ENCODE measurements at places on chromosomes 2 and 18. TPM values are rescaled to one million over a fixed set of nuclear protein-coding genes. Genes with fewer than 3 reads are reported as not detected.

Gene PER2
- 5.5 TPM for total RNA-seq

Gene DLGAP1
- total RNA-seq: 1.8 TPM

GRCh38 chr2:19480673-19481072, 122.2 kb upstream of the OSR1 start:
- H3K27me3 ChIP-seq: no peaks in the 10 kb centered on the region
- no peaks in the 10 kb centered on the region for H3K4me1 ChIP-seq
- DNase-seq: no peak
- no peak overlapping the region for H3K27ac ChIP-seq

DNA sequence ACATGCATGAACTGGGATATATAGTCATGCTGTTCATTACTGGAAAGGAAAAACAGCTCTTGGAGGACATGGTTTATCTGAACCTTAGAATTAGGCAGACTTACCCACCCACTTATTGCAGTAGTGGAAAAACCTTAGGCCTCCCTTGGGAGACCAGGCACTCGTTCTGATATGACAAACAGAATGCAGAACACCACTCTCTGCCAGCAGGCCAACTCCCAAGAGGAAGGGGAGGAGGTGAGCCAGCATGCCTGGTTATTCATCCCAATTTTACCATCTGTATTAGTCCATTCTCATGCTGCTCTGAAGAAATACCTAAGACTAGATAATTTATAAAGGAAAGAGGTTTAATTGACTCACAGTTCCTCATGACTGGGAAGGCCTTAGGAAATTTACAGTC, 17.5 kb downstream of the C18orf63 start:
- no peak for DNase-seq
- H3K27ac ChIP-seq: no peak overlapping the region
- H3K27me3 ChIP-seq: no peaks in the 10 kb centered on the region
- H3K4me3 ChIP-seq: no peak overlapping the region

Gene LYG2
- total RNA-seq: 1.7 TPM

Gene FAM168B
- total RNA-seq: 72.0 TPM

Gene M1AP
- total RNA-seq: 0.74 TPM

GRCh38 chr2:161238265-161238559, 70.0 kb upstream of the PSMD14 start:
- peaks cover 14% of the 10 kb centered on the region for H3K27me3 ChIP-seq
- peaks cover 15% of the 10 kb centered on the region for H3K4me1 ChIP-seq
- peak overlapping the region; percentile 93 for H3K4me3 ChIP-seq
- H3K36me3 ChIP-seq: no peaks in the 10 kb centered on the region
- H3K27ac ChIP-seq: no peak overlapping the region
- DNase-seq: no peak

Gene ASXL3
- 7.2 TPM for total RNA-seq

Gene PLA2R1
- 1.1 TPM for total RNA-seq

Gene RAPGEF4
- total RNA-seq: 7.5 TPM

Gene LIMS2
- 3.8 TPM for total RNA-seq

Gene QPCT
- 50.6 TPM for total RNA-seq

- no peak for DNase-seq
- H3K4me3 ChIP-seq: no peak overlapping the region
- H3K36me3 ChIP-seq: peaks cover 4% of the 10 kb centered on the region
- peaks cover 2% of the 10 kb centered on the region for H3K4me1 ChIP-seq
- H3K27me3 ChIP-seq: peaks cover 1% of the 10 kb centered on the region
These were observed 126.7 kb downstream of the DPP10 start for GRCh38 chr2:114569166-114569565.

Gene GAD1
- total RNA-seq: 129 TPM

- DNase-seq: no peak
- H3K4me1 ChIP-seq: no peaks in the 10 kb centered on the region
- H3K27me3 ChIP-seq: peaks cover 3% of the 10 kb centered on the region
- no peak overlapping the region for H3K27ac ChIP-seq
- H3K4me3 ChIP-seq: no peak overlapping the region
- peaks cover 4% of the 10 kb centered on the region for H3K36me3 ChIP-seq
These were observed 189.9 kb upstream of the SH3BP4 start for GRCh38 chr2:234761910-234762309.

Gene MYOM1
- 0.49 TPM for total RNA-seq

- DNase-seq: no peak
- H3K4me3 ChIP-seq: no peak overlapping the region
- H3K36me3 ChIP-seq: no peaks in the 10 kb centered on the region
These were observed 82.5 kb downstream of the OSBPL1A start for GRCh38 chr18:24315170-24315569.

DNA sequence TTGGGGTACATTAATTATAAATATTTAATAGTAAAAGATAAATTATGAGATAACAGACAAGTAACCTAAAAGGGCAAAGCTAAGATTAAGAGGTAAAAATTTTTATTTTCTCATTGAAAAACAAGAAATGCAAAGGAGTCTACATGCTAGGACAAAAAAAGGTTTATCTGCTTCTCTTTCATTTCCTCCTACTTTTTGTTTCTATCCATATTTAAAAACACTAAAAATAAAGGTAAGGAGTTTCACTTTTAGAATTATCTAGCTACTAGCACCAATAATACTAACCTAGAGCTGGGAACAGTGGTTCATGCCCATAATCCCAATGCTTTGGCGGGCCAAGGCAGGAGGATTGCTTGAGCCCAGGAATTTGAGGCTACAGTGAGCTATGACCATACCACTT, 1551.7 kb upstream of the SLC39A10 start:
- H3K36me3 ChIP-seq: no peaks in the 10 kb centered on the region
- H3K4me1 ChIP-seq: no peaks in the 10 kb centered on the region
- H3K4me3 ChIP-seq: no peak overlapping the region
- no peak for DNase-seq

DNA sequence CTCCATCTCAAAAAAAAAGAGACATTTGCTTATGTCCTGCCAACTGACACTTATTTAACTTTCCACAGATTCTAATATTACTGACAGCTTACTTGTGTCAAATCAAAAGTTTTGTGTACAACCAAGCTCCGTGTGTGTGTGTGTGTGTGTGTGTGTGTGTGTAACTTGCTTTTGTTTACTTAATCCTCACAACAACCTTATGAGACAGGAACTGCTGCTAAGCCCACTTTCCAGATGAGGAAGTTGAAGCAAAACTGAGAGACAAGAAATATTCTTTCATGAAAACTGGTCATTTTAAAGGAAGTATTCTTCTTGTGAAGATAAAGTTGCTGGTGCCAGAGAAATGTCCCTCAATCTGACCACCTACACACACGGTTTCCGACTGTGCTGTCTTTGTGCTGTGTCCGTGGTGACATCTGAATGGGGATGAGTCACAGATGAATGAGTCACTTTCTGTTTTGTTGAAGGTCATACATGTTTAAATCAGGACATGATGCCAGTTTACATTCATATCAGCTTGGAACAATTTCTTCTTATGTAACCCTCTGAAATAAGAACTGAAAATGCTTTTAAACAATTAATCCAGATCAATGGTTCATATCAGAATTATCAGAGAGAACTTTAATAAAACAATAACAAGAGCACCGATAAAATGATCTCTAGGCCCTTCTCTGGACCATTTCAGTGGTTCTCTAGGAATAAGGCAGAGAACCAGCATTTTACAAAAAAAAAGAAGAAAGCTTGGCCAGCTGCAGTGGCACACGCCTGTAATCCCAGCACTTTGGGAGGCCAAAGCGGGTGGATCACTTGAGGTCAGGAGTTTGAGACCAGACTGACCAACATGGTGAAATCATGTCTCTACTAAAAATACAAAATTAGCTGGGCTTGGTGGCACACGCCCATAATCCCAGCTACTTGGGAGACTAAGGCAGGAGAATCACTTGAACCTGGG, 95.5 kb downstream of the THNSL2 start:
- H3K36me3 ChIP-seq: no peaks in the 10 kb centered on the region
- no peak for DNase-seq
- no peaks in the 10 kb centered on the region for H3K4me1 ChIP-seq
- H3K27ac ChIP-seq: no peak overlapping the region
- H3K27me3 ChIP-seq: peaks cover 2% of the 10 kb centered on the region

- peak overlapping the region; percentile 97 for H3K27ac ChIP-seq
- peaks cover 4% of the 10 kb centered on the region for H3K27me3 ChIP-seq
- no peaks in the 10 kb centered on the region for H3K36me3 ChIP-seq
- DNase-seq: no peak
- no peak overlapping the region for H3K4me3 ChIP-seq
- H3K4me1 ChIP-seq: peaks cover 73% of the 10 kb centered on the region
These were observed 211.6 kb upstream of the SP5 start for GRCh38 chr2:170503563-170503962.

GRCh38 chr2:58109481-58109880, 62.9 kb downstream of the VRK2 start:
- no peaks in the 10 kb centered on the region for H3K27me3 ChIP-seq
- H3K4me3 ChIP-seq: no peak overlapping the region
- H3K36me3 ChIP-seq: no peaks in the 10 kb centered on the region
- H3K27ac ChIP-seq: no peak overlapping the region
- H3K4me1 ChIP-seq: peaks cover 12% of the 10 kb centered on the region

Gene CEP76
- 9.3 TPM for total RNA-seq

DNA sequence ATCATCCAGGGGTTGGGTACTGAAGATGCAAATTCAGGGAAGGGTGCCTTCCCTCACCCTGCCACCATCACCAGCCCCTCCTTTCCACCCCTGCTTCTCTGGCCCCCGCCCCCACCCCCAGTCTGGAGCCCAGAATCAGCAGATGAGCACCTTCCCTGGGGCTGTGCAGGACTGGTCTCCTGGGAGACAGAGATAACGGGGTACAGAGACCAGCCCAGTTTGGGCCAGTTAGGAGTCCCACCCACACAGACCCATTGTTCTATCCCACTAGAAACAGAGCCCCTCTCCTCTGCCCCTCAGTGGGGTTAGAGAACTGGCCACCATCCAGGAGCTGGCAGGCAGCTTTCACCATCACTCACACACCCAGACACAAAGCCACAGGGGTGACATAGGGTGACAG, 4.5 kb upstream of the CRYBA2 start:
- no peaks in the 10 kb centered on the region for H3K4me1 ChIP-seq
- no peaks in the 10 kb centered on the region for H3K36me3 ChIP-seq

Gene NYAP2
- not detected for total RNA-seq

Gene HES6
- 5.0 TPM for total RNA-seq

GRCh38 chr18:75057169-75057960, 151.6 kb downstream of the PTGR3 start:
- peaks cover 23% of the 10 kb centered on the region for H3K4me1 ChIP-seq
- H3K36me3 ChIP-seq: no peaks in the 10 kb centered on the region
- H3K4me3 ChIP-seq: no peak overlapping the region

- no peak overlapping the region for H3K4me3 ChIP-seq
- no peaks in the 10 kb centered on the region for H3K36me3 ChIP-seq
- no peak for DNase-seq
- H3K27ac ChIP-seq: no peak overlapping the region
- H3K4me1 ChIP-seq: no peaks in the 10 kb centered on the region
- H3K27me3 ChIP-seq: peaks cover 1% of the 10 kb centered on the region
These were observed 539.6 kb downstream of the PID1 start for GRCh38 chr2:228731517-228731916.

GRCh38 chr2:3256157-3256556, 121.5 kb downstream of the EIPR1 start:
- peaks cover 21% of the 10 kb centered on the region for H3K36me3 ChIP-seq
- H3K4me1 ChIP-seq: no peaks in the 10 kb centered on the region
- H3K27ac ChIP-seq: no peak overlapping the region
- H3K4me3 ChIP-seq: no peak overlapping the region
- no peak for DNase-seq
- H3K27me3 ChIP-seq: no peaks in the 10 kb centered on the region

Gene TRIM54
- total RNA-seq: not detected

DNA sequence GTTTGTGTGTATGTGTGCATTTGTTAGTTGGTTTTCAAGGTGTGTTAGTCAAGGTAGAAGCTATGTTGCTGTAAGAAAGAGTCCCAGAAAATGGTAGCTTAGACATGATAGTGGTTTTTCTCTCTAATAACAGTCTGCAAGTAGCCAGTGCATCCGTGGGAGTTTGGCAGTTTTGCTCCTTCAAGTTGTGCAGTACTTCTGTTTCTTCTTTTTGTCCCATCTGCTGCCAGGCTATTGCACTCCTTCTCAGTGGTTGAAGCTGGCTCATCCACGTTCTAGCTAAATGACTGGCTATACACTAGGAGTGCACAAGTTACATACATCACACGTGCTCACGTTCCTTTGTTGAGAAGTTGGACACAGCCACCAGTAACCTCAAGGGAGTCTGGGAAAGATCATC, 134.7 kb downstream of the ASXL3 start:
- no peaks in the 10 kb centered on the region for H3K36me3 ChIP-seq
- DNase-seq: no peak
- H3K4me3 ChIP-seq: no peak overlapping the region
- H3K27me3 ChIP-seq: no peaks in the 10 kb centered on the region
- no peak overlapping the region for H3K27ac ChIP-seq

DNA sequence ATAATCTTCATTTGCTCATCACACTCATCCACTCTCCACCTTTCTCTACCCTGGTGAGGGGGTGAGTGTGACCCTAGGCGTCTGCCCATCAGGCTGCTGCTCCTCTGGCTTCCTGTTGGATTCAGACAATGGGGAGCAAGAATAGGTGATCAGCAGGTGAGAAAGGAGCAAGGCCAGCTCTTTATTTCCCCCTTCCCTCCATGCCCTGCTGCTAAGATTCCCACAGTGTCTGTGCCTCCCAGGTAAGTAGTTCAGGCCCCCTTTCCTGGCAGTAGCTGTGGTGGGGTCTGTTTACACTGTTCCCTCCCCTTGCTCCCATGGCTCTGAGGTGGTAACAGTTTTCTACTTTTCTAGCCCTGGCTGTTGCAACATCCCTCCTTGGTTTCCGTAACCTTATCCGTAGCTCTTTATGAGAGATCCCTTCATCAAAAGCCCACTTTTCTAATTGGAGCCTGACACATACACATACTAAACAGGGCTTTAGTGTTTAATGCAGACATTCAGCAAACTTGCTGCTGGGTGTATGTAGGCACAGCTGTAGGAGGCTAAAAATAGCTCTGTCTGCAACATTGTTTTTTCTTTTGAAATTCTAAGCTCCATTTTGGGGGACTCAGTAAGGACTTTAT, 27.5 kb downstream of the MAP2 start:
- no peaks in the 10 kb centered on the region for H3K27me3 ChIP-seq
- no peak overlapping the region for H3K4me3 ChIP-seq
- no peaks in the 10 kb centered on the region for H3K36me3 ChIP-seq
- H3K27ac ChIP-seq: no peak overlapping the region
- no peak for DNase-seq

GRCh38 chr2:31207790-31208189, 9.5 kb downstream of the CAPN14 start:
- no peak overlapping the region for H3K27ac ChIP-seq
- H3K27me3 ChIP-seq: peaks cover 4% of the 10 kb centered on the region
- H3K36me3 ChIP-seq: no peaks in the 10 kb centered on the region
- no peaks in the 10 kb centered on the region for H3K4me1 ChIP-seq
- no peak for DNase-seq
- H3K4me3 ChIP-seq: no peak overlapping the region

GRCh38 chr2:171703574-171704347, 16.5 kb downstream of the DYNC1I2 start:
- H3K27me3 ChIP-seq: peaks cover 2% of the 10 kb centered on the region
- H3K36me3 ChIP-seq: no peaks in the 10 kb centered on the region
- no peak overlapping the region for H3K4me3 ChIP-seq
- H3K27ac ChIP-seq: no peak overlapping the region
- DNase-seq: no peak

DNA sequence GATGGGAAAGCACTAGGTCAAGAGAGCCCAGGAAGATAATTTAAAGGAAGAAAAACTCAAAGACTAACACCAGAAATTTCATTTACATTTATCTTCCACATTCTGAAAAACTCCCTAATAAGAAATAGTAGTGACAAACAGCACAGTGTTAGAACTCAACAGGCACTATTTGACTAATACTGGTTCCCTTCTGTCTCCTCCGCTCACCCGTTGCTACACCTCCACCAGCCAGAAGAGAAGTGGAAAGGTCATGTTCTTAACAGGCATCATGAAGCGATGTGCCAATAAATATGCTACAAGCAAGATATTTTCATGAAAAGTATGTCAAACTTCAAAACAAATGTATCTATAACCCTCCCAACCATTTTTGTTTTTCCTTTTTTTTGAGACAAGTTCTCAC, 5.7 kb downstream of the ROCK1 start:
- no peaks in the 10 kb centered on the region for H3K27me3 ChIP-seq
- H3K4me1 ChIP-seq: peaks cover 27% of the 10 kb centered on the region
